ENCODE measurements at places on chromosomes 3 and 15.

DNA sequence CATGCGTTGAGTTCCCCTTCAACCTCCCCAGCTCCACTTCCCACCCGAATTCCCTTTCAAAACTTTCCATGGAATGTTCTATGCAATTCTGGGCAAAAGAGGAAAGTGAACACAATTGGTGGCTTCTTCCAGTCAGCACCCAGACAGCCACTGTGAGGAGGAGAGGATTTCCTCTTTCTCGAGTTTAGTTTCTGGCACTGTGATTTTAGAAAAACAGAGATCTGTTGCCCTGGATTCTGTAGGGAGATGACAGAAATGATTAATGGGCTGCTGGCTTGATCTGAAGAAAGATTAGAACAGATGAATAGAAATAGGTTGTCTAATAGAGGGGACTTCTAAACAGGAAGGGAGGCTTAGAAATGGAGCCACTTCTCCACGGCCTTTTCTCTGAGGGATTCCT, 172.0 kb downstream of the MCTP2 start:
- DNase-seq, result no peak

- DNase-seq, result no peak
These were observed 623.5 kb upstream of the TBL1XR1 start for GRCh38 chr3:177820683-177821316.

- no peak for DNase-seq
These were observed 126.5 kb downstream of the STT3B start for GRCh38 chr3:31659246-31659645.

- DNase-seq, result no peak
These were observed 10.1 kb upstream of the CAMK1 start for GRCh38 chr3:9779721-9780457.

- no peak for DNase-seq
These were observed 157.0 kb downstream of the FGF12 start for GRCh38 chr3:192570315-192570714.

DNA sequence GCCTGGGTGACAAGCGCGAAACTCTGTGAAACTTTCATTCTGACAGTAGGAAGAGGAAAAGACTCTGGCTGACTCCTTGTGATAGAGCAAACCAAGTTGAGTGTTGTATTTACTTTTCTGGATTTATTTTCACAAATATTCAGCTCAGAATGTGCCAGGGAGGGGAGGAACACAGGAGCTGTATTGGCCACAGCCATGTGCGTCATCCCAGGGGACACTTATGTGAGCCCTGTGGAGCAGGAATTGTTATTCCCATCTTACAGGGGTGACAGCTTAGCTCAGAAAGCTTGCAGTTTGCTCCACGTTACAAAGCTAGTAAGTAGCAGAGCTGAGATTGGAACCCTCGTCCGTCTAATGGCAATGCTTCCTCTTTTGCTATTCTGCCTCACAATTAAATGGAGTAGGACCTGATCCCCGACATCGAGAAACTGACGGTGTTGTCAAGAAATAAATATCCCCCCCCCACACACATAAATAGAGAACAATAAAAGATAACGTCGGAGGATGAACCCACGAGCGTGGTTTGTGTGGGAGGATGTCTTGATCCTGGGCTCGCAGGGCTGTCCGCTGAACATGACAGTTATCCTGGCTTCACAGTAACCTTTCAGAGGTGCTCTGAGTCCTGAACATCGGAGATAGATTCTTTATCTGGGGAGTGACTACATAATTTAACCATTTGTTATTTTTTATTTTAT, 151.6 kb upstream of the CTDSPL start:
- no peak for DNase-seq

- no peak for DNase-seq
These were observed 30.8 kb downstream of the KLHL25 start for GRCh38 chr15:85763673-85764633.

- peak; percentile 72 for DNase-seq
These were observed 177.2 kb upstream of the THBS1 start for GRCh38 chr15:39403640-39404117.

DNA sequence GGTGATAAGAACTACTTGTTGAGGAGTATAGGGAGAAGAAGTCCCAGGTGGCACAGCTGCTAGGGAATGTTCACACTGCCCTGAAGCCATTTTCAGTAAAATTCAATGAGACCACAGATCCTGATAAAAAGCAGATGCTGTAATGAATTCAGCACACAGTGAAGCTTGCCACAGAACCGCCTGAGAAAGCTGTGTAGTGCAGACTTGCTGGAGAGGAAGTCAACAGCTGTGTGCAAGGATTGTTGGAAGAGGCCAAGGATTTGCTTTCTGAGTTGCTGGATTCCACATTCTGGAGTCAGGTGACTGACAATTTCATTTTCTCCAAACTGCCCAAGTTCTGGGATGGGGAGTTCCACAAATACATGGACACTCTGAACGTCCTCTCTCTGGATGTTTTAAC, 70.9 kb downstream of the ANP32A start:
- no peak for DNase-seq

DNA sequence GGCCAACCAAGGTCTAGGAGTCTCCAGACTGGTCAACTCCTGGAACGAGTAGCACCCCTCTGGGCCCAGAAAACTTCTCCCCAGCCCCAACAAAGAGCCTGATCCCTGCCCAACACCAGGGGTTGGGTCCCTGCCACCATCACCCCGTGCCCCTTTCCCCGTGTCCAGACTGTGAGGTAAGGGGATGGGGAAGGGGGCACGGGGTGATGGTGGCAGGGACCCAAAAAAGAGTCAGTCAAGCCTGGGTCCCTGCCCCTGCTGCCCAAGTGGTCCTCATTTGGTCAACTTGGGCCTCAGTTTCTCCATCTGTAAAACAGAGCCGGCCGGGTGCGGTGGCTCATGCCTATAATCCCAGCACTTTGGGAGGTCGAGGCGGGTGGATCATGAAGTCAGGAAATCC, 1.1 kb upstream of the NBEAL2 start:
- DNase-seq, result no peak

DNA sequence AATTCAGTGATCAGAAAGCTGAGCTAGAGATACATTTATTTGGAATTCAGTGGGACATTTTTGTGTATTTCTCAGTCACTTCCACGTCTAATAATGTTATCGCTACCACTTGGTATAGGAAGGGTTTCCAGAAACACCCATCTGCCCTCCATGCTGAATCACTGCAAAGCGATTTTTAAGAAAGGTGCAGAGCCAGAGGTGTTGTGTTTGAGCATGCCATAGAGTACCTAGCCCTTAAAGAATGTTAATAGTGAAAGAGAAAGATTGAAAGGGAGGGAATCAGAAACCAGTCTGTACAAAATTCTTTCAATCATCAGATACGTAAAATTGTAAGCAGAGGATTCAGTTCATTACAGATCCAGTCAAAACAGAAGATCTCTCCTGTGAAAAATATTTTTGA, 80.1 kb upstream of the ARL6 start:
- DNase-seq, result no peak

DNA sequence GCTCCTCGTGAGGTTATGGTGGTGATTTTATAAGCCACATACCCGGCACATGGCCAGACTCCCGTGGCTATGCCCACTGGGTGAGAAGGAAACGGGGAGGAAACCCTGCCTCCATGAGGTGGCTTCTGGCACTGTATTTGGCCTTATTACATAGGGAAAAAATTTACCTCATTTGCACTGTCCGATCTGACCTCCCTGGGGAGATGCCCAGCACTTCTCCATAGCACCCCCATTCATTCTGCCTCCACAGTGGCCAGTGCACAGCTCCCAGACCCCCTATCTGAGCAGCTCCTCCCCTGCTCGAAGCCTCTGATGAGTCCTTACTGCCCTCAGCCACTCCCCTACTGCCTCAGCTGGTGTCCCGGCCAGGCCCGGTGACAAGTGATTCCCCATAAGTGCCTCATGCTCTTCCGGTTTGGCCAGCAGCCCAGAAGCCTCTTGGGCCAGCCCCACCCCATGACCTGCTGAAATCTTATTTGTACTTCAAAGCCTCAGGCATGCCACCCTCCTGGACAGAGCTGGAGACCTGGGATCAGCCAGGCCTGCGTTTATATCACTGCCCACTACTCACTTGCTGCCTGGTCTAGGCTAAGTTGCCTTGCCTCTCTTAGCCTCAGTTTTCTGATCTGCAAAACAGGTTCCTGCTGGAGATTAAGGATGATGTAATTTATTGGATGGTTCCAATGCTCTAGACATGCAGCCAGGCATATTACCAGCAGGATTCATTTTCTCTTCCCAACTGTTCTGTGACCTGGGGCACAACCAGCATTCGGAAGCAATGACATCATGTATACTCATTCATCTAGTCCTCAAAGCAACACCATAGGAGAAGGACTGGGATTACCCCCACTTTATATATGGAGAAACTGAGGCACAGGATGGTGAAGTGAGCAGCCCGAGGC, 30.6 kb upstream of the SLC6A6 start:
- DNase-seq, result peak; percentile 82

DNA sequence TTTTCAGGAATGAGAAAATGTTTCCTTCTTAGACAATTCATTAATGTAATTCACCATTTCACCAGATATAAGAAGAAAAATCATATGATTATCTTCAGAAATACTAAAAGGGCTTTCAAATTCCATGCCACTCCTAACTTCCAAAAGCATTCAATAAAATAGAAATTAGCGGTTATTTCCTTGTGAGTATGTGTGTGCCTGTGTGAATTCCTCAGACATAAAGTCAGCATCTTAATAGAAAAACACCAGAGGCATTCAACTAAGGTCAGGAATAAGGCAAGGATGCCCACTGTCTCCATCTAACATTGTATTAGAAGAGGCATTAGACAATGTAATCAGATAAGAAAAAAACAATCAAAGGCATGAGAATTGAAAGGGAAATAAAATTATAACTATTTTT, 88.4 kb downstream of the PLCH1 start:
- no peak for DNase-seq

GRCh38 chr3:116299646-116300081, 145.6 kb downstream of the LSAMP start:
- no peak for DNase-seq

DNA sequence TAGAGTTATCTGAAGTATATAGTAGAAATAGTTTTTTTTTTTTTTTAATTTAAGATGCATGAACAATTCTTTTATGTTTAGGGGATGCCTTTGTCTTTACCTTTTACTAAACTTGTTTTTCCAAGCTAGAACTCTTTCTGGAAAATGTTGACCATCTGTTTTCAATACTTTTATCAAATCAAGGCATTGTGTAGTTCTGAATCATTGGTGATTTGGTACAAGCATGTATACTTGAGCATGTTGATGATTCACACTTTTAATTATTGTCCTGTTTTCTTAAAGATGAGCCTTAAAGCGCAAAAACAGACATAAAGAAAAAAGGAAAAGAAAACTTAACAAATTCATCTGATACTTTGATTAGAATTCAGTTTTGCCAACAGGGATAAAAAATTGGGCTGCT, 28.3 kb downstream of the PDCD6IP start:
- no peak for DNase-seq

- DNase-seq, result no peak
These were observed 23.5 kb downstream of the ANP32A start for GRCh38 chr15:68797191-68797590.

GRCh38 chr3:155323063-155323666, 29.7 kb upstream of the STRIT1 start:
- DNase-seq, result peak; percentile 87

DNA sequence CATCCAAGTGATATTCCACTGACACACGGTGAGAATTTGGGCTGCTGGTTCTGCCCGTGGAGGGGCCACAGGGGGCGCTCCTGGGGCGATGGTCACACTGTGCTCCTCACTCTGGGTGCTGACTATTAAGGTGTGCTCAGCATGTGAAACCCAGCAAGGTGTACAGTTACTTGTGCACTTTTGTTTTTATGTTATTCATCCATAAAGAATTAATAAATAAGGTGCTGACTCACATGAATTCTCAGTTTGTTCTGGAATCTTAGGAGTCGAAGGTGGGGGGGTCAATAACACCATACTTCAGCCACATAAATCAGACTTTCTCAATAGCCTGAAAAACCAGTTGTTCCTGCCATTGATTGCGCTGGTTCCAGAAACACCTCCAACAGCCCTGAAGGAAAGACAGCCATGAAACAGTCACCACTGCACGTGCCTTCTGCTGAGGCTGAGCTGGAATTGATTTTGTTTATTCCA, 53.5 kb upstream of the SPATA12 start:
- no peak for DNase-seq

GRCh38 chr3:190217081-190217480, 96.4 kb upstream of the P3H2 start:
- no peak for DNase-seq

DNA sequence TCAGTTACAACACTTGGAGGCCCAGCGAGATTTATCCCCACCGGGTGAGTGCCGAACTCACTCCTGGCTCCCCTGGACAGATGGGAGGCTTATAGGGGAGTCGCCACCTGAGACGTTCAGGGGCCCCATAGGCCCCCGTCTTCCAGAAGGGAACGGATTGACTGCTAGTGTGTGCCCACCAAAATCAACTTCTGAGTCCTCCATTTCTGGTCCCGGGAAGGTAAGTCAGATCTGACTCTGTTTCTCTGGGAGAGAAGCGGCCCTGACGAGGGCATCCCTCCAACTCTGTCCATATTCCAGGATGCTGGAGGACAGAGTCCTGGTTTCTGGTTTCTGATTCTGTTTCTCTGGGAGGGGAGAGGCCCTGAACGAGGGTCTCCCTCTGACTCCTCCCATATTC, 44.3 kb downstream of the ZBTB11 start:
- no peak for DNase-seq

- DNase-seq, result no peak
These were observed 4.2 kb upstream of the DGKG start for GRCh38 chr3:186366206-186366605.

- no peak for DNase-seq
These were observed 4.3 kb upstream of the LTF start for GRCh38 chr3:46468753-46469600.

DNA sequence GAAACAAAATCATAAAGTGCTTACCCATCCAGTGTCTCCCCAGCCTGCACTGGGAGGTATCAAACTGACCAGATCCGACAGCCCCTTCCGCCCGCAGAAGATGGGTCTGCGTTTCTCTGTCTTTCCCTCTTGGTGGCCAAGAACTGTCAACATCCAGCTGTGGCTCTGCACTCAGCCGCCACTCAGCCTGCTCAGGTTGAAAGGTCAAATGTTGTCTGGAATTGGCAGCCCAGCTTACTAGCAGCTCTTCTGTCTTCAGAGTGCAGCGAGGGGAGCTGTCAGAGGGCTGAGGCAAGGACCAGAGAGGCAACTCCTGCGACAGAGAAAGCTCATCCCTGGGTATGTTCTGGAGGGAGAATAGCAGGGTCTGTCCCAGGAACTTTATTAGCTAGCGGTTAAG, 45.4 kb downstream of the GOLGA6L2 start:
- no peak for DNase-seq

- no peak for DNase-seq
These were observed 47.2 kb upstream of the KLF13 start for GRCh38 chr15:31279221-31280045.

GRCh38 chr3:126418661-126419131, 24.0 kb downstream of the CFAP100 start:
- no peak for DNase-seq
